ENCODE measurements at places on chromosomes 5 and 9.

DNA sequence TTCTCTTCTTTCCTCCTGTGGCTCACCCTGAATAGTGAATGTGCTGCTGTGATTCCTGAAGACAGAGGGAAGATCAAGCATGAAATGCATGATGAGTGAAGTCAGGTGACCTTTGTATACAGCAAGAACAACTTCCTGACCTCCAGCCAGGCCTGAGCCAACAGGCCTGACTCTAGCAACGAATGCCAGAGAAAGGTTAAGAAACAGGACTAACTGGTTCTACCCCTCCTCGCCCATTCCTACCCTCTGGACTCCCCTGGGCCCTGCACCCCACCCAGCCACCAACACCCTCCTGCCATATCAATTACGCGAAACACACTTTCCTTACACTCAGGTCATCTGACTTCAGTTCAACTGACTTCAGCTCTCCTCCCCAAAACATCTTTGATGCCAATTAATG lies 4.9 kb downstream of the SUSD1 start:
- DNase-seq: no peak

DNA sequence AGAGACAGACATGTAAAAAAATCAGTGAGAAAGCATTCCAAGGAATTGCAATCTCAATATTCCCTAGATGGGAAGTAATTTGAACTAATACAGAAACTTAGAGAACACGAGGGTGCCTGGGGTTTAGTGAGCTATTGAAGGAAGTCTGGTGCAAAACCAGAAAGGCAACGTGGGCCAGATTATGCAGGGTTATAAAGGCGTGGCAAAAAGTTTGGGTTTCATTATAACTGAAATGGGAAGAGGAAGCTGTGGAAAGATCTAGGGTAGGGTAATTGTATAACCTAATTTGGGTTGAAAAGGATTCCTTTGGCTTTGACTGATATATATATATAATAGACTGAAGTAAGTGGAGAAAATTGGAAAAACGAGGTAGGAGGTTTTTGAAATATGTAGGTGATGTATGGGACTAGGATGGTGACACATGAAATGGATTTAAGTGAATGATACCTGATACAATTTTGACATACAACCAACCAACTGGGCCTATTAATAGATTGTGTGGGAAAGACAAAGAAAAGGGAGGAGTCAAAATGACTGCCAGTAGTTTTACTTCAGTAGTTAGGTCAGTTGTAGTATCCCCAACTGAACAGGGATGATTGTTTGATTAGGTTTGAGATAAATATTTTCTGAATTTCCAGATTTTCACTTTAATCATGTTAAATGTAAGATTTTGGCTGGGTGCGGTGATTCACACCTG lies 65.3 kb downstream of the FAM174A start:
- DNase-seq: no peak

DNA sequence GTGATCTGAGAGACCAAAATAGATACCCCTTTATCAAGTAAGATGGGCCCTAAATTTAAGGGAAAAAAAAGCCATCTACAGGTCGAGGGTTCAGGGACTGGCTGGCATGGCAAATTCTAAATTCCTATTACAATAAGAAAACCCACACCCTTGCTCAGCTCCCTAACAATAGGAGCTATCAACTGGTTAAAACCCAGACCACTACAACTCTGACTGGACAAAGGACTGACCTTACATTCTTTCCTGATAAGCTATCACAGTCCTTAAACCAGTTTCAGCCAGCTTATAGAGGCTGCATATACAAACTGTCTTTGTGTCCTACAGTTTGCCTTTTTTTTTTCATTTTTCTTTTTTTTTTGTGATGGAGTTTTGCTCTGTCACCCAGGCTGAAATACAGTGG lies 803.6 kb downstream of the NR2F1-AS1 start:
- no peak for DNase-seq

DNA sequence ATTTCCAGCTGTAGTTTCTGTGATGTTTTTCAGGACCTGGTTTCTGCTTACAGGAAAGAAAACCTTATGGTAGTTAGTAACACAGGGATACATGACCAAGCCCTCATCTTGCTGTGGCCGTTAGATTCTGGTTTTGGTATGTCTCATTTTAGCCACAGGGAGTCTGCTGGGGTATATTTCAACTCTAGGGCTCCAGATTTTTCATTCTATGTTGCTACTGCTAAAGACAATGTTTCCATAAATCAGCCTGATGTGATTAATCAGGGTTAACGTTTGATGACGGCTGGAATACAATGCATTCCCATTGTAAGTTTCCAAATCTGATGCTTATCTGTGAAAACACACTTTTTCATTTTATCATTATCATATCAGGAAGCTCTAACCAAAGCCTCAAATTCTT lies 48.2 kb downstream of the P4HA2 start:
- no peak for DNase-seq

DNA sequence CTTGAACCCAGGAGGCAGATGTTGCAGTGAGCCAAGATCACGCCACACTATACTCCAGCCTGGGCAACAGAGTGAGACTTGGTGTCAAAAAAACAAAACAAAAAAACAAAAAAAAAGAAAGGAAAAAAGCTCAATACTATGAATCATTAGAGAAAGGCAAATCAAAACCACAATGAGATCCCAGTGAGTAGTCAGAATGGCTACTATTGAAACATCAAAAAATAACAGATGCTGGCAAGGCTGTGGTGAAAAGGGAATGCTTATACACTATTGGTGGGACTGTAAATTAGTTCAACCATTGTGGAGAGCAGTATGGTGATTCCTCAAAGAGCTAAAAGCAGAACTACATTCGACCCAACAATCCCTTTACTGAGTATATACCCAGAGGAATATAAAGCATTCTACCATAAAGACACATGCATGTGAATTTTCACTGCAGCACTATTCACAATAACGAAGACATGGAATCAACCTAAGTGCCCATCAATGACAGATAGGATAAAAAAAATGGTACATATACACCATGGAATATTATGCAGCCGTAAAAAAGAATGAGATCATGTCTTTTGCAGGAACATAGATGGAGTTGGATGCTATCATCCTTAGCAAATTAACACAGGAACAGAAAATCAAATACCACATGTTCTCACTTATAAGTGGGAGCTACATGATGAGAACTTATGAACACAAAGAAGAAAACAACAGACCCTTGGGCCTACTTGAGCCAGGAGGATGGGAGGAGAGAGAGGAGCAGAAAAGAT lies 81.9 kb upstream of the ARRDC3 start:
- no peak for DNase-seq

- no peak for DNase-seq
Measured at GRCh38 chr5:12237837-12238575, 333.8 kb upstream of the CTNND2 start.

DNA sequence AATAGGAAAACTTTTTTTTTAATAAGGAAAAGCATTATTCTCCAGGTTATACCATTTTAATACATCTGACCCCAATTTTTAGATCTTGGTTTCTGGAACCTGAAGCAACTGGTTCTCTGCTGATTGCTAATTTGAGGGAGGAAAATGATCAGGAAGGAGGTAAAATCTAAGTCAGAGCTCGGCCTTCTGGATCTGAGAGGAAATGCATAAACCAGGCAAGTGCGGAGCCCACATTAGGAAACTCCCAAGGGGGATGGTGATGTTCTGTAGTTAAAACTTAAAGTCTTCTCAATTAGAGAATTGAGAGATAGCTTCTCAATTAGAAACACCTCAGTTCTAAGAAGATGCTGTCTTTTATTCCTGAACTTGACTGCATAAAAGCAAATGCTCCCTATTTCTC lies 113.5 kb downstream of the TSSK1B start:
- no peak for DNase-seq

DNA sequence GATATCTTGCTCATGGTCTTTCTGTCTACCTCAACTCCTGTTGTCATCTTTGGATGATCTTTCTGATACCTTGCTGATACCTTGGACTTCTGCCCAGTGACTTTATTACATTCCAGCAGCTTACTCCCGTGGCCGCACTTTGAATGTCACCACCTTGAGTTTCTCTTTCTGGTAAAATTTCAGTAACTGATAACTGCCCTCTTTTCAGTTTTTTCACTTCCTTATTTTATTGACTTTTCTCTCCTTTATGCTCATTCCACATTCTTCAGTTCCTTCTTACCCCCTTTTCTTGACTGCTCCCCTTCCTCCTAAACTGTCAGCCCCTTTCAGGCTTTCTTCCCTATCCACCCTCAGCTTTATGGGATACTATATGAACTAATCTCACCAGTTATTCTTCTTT lies 7.0 kb upstream of the FBXO4 start:
- no peak for DNase-seq

DNA sequence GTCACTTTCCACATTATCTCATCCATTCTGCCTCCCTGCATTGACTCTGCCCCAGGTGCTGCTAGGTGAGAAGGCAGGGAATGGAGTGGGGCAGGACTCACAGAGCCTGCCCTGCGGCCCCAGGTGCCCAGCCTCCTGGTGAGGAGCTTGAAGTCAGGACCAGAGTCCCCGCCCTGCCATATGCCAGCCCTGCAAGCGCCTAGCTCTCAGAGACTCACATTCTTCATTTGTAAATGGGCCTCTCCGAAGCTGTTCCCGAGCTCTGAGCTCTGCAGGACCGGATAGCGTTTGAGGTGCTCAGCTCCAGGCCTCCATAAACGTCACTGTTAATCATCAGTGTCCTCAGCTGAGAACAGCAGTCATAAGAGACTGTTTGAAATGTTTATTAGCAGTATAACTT lies 75.1 kb upstream of the STXBP1 start:
- DNase-seq: peak; percentile 79

- DNase-seq: no peak
Measured at GRCh38 chr5:39569857-39570256, 145.1 kb upstream of the DAB2 start.

DNA sequence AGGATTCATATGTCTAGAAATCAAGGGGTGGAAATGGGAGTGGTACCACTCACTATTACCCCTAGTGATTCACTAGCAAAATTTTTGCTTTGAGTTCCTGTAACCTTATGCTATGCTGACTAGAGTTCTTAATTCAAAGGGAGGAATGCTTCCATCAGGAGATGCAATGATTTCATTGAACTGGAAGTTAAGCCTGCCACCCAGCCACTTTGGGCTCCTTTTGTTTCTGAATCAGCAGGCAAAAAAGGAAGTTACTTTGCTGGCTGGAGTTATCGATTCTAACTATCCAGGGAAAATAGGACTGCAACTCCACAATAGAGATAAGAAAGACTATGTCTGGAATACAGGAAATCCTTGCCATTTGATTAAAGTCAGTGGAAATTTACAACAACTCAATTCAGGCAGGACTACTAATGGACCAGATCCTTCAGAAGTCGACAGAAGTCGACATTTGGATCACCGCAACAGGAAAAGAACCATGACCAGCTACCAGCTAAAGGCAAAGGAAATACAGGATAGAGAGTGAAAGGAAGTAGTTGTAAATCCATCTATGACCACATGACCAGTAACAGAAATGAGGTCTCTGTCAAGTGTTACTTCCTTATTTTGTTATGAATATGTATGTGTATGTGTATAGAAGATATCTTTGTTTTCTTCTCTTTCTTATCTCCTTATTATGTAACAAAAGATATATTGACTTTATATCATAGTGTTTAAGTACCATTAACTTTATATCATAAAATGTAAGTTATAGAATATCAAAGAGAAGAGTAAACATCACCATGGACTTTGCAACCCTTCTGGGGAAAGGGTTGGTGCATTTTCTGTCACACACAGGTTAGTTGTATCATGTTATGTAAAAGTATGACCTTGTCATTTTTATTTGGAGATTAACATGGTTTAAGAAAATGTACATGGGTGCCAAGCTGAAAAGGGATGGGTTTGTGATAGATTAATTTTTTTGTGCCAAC lies 198.7 kb upstream of the HAPLN1 start:
- DNase-seq: no peak

GRCh38 chr5:135869276-135869675 lies 26.4 kb downstream of the IL9 start:
- no peak for DNase-seq

DNA sequence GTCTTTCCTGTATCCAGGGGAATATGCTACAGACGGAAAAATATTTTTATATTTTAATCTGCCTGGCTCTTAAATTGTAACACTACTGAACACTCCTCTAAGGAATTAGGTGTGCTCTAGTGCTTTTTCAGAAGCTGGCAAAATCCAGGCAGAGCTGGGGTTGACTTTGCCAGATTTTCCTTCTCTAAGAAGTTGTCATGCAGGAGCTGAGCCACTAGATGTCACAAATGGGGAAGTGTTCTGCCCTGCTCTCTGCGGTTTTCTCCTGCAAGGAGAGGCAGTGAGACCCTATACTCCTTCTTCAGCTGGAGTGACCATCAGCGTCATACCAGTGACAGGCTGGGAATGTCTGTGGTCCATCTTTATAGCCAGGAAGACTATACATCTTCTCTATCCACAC lies 112.5 kb downstream of the HAPLN1 start:
- DNase-seq: peak; percentile 73

GRCh38 chr9:91405343-91406077 lies 18.1 kb downstream of the NFIL3 start:
- DNase-seq: no peak

- no peak for DNase-seq
Measured at GRCh38 chr9:124414612-124415011, 630 bp downstream of the PSMB7 start.

GRCh38 chr5:149559706-149560105 lies 8.5 kb upstream of the CSNK1A1 start:
- no peak for DNase-seq

GRCh38 chr5:111165058-111165457 lies 59.1 kb upstream of the CAMK4 start:
- DNase-seq: no peak

GRCh38 chr5:177094224-177095087 lies 7.7 kb downstream of the FGFR4 start:
- DNase-seq: no peak

DNA sequence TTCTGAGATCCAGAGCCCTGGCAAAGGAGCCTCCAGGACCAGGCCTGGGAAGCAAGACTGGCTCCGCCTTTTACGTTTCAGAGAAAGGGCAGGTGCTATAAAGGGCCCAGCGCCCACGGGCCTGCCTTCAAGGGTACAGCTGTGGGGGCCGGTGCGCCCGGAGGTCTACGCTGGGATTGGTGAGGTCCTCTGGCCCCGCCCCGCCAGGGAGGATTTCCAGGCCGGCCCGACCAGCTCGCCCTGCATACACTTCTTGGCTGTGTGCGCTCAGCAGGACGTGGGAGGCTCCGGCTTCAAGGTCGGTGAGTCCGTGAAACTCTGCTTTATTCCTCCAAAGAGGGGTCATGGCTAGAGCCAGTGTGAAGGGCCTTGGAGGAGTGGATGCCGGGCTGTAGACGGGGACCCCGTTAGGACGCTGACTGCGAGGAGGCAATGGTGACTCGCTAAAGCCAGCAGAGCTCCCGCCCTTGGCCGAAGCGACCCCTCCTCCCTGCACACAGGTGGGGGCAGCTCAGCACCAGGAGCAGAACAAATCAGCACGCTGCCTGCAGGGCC lies at the start of gene CKMT2:
Gene CKMT2 (plus strand): TSS at position 243 of the 555 bp plus-strand sequence. CDS start 17,811 bp downstream, outside the sequence.
- DNase-seq: peak; percentile 45
